Peyer's patch (tissue), 4 donors: ENCODE measurements at places on chromosomes 16 and 17. TPM values are rescaled to one million over a fixed set of nuclear protein-coding genes. Genes with fewer than 3 reads are reported as not detected.

The TIGD7 gene
- total RNA-seq, result 2.2 TPM

The NGFR gene
- total RNA-seq, result 1.9 TPM

- DNase-seq, result no peak
These were observed 131.0 kb downstream of the MRM1 start for GRCh38 chr17:36732351-36732750.

DNA sequence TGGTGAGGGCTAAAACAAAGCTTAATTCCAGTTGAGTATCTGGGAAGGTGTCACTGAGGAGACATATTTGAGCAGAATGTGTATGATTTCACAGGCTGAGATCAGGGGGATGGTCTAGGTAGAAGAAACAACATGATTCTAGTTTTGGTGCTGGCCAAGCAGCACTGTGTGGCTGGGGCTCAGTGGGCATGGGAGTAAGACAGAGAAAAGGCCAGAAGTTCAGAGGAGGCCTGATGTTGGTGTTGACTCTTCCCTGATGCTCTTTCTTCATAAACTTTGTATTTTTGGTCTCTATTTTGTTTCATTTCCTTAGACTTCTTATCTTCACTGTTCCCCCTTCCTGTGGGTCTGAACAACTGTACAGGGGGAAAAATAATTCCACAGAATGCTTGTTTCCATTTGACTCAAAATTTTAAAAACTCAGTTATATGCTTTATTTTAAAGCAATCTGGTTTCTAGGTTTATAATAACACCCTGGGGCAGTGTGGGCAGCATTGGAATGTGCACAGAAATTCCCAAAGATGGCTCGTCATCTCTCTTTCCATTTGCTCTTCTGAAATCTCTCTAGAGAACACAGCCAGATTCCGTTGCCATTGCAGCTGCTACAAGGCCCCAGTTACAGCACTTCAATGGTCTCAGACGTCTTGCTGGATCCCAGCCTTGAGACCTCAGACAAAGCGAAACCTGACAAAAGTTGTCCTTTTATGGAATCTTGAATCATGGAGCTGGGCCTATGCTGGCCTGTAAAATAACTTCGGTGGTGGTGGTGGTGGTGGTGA is 68.3 kb downstream of the SNX11 start:
- no peak for DNase-seq

GRCh38 chr17:12613566-12613965 is 52.1 kb upstream of the MYOCD start:
- DNase-seq, result no peak
